ENCODE measurements at places on chromosomes 5 and 9. TPM values are rescaled to one million over a fixed set of nuclear protein-coding genes. Genes with fewer than 3 reads are reported as not detected.

- H3K27me3 ChIP-seq: no peaks in the 10 kb centered on the region
- H3K36me3 ChIP-seq: peaks cover 17% of the 10 kb centered on the region
- no peak for DNase-seq
- H3K4me3 ChIP-seq: no peak overlapping the region
- peaks cover 100% of the 10 kb centered on the region for H3K4me1 ChIP-seq
Observed at GRCh38 chr5:147410496-147411358, 99.1 kb downstream of the DPYSL3 start.

C5orf58 gene
- not detected for total RNA-seq

- H3K27ac ChIP-seq: no peak overlapping the region
- DNase-seq: no peak
- no peaks in the 10 kb centered on the region for H3K36me3 ChIP-seq
- H3K27me3 ChIP-seq: no peaks in the 10 kb centered on the region
Observed at GRCh38 chr9:71001780-71002386, 119.5 kb downstream of the TRPM3 start.

DNA sequence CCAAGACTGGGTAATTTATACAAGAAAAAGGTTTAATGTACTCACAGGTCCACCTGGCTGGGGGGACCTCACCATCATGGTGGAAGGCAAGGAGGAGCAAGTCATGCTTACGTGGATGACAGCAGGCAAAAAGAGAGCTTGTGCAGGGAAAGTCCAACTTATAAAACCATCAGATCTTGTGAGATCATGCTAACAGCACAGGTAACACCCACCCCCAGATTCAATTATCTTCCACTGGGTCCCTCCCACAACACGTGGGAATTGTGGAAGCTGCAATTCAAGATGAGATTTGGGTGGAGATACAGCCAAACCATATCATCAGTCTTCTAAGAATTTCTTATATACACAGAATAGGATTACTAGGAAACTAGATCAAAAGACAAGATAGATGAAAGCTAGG, 555.6 kb downstream of the PRR16 start:
- no peak overlapping the region for H3K4me3 ChIP-seq
- no peaks in the 10 kb centered on the region for H3K36me3 ChIP-seq
- H3K27ac ChIP-seq: no peak overlapping the region
- no peaks in the 10 kb centered on the region for H3K27me3 ChIP-seq
- no peaks in the 10 kb centered on the region for H3K4me1 ChIP-seq

TMEM215 gene
- 0.06 TPM for total RNA-seq

DNA sequence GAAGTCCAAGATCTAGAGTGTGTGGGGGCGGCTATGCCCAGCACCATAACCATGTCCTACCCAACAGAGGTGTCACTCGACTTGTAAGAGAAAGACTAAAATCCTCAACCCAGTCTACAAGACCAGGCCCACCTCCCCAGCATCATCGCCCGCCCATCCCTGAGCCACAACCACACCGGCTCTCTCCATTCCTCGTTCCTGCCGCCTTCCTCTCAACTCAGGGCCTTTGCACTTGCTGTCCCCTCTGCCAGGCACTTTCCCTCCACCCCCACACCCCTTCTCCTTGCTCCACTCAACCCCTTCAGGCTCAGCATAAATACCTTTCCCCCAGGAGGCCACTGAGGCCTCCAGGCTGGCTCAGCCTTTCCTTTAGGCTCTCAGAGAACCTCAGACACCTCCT, 69.3 kb downstream of the PAX5 start:
- H3K27me3 ChIP-seq: peaks cover 18% of the 10 kb centered on the region
- H3K27ac ChIP-seq: no peak overlapping the region

TAF11L14 gene
- total RNA-seq: not detected

QRFP gene
- not detected for total RNA-seq

MEIKIN gene
- total RNA-seq: not detected

DNA sequence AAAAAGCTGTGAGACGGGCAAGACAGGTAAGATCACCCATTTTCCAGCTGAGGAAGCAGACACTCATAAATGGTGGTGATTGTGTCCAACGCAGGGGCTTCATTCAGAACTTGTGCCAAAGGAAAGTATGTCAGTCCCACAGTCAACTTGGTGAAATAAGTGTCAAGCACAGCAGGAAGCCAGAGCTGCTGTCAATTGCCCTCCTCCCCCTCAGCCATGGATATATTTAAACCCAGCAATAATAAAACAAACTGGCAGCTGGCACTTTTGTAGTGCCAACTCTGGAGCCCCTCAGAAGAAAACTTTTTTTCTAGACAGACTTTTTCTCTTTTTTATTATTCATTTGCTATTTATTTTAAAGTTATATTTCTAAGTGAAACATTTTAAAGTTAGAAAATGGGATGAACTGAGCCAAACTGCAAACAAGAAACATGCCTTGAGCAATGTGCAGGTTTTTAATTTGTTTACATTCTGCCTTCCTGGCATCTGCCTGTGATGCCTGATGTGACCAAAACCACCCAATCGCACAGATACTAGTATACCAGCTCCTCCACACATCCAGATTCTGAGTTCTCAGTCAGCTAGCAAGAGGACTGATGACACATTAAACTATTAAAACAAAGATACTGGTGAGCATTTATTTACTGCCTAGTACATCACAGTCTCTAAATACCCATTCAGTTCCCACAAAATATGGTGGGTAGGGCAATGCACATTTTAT, 17.0 kb downstream of the DMAC1 start:
- no peak for DNase-seq
- no peaks in the 10 kb centered on the region for H3K4me1 ChIP-seq
- H3K27ac ChIP-seq: no peak overlapping the region

- no peak overlapping the region for H3K27ac ChIP-seq
- H3K36me3 ChIP-seq: no peaks in the 10 kb centered on the region
- DNase-seq: no peak
- no peak overlapping the region for H3K4me3 ChIP-seq
- peaks cover 2% of the 10 kb centered on the region for H3K27me3 ChIP-seq
- no peaks in the 10 kb centered on the region for H3K4me1 ChIP-seq
Observed at GRCh38 chr9:90795084-90795483, 6.5 kb upstream of the SYK start.

DNA sequence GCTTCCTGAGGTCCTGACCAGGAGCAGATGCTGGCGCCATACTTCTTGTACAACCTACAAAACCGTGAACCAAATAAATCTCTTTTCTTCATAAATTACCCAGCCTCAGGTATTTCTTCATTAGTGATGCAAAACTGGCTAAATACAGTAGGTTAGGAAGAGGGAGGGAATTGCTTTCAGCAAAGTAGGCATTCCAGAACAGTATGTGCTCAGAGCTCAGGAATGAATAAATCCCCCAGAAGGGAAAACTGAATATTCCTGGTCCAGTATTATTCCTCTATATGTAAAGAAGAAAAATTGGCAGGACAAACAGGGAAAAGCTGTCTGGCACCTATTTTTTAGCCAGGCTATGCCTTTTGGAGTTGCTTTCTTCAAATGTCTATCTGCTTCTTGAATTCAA, 577.1 kb downstream of the PSAT1 start:
- no peaks in the 10 kb centered on the region for H3K36me3 ChIP-seq
- no peaks in the 10 kb centered on the region for H3K27me3 ChIP-seq
- H3K4me1 ChIP-seq: no peaks in the 10 kb centered on the region
- no peak for DNase-seq
- no peak overlapping the region for H3K4me3 ChIP-seq
- H3K27ac ChIP-seq: no peak overlapping the region

- no peaks in the 10 kb centered on the region for H3K4me1 ChIP-seq
- no peak overlapping the region for H3K27ac ChIP-seq
- H3K36me3 ChIP-seq: no peaks in the 10 kb centered on the region
- H3K27me3 ChIP-seq: no peaks in the 10 kb centered on the region
- H3K4me3 ChIP-seq: no peak overlapping the region
Observed at GRCh38 chr9:72486594-72486955, 34.8 kb upstream of the TMC1 start.

DNA sequence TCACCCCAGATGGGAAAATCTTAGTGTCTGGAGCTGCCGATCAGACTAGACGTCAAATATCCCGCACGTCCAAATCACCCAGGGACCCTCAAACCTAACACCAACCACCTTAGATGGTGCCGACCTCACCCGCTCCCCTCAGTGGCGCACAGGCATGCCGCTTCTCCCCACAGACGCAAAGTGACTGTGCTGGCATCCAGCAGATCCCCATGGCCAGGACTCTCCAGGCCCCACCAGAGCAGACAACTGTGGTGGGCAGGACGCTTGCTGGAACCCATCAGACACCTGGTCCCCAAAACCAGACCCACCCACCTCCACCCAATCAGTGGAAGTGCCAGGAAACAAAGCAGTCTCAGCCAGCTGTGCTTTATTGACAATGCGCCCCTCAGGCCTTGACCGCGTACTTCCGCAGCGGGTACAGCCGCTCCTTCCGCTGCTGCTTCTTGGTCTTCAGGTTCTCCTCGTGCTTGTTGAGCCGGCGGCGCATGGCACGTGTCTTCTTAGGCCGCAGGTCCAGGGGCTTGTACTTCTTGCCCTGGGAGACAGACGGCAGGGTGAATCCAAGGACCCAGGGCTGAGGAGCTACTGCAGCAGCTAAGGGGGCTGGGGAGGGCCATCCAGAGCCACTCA, 4.1 kb downstream of the RPL35 start:
- H3K27ac ChIP-seq: no peak overlapping the region
- no peak overlapping the region for H3K4me3 ChIP-seq
- peaks cover 47% of the 10 kb centered on the region for H3K36me3 ChIP-seq
- no peak for DNase-seq
- peaks cover 40% of the 10 kb centered on the region for H3K4me1 ChIP-seq
- no peaks in the 10 kb centered on the region for H3K27me3 ChIP-seq

ZNF169 gene
- total RNA-seq: 4.7 TPM

HEMGN gene
- not detected for total RNA-seq

GRCh38 chr5:124725040-124725434, 21.4 kb downstream of the ZNF608 start:
- H3K4me1 ChIP-seq: peaks cover 66% of the 10 kb centered on the region
- H3K27ac ChIP-seq: no peak overlapping the region
- no peak for DNase-seq
- H3K4me3 ChIP-seq: no peak overlapping the region
- no peaks in the 10 kb centered on the region for H3K36me3 ChIP-seq

- H3K27me3 ChIP-seq: no peaks in the 10 kb centered on the region
- no peak for DNase-seq
- H3K27ac ChIP-seq: no peak overlapping the region
- H3K4me1 ChIP-seq: no peaks in the 10 kb centered on the region
- H3K4me3 ChIP-seq: no peak overlapping the region
Observed at GRCh38 chr9:25814023-25814422, 135.8 kb upstream of the TUSC1 start.

LMBRD2 gene
- 10.4 TPM for total RNA-seq

DNA sequence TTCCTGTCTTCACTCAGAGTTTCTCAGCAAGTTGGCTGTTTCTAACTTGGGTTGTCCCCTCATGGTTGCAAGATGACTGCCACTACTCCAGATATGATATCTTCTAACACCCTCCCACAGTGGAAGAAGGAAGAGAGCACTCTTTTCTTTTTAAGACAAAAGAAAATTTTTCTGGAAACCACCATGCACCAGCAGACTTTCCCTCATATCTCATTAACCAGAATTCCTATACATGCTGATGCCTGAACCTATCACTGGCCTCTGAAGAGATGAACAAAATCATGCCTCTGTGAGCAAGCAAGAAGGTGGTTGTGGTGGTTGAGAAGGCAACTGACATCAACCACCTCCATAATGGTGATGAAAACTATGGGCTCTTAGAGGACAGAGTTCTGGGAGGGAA, 56.8 kb downstream of the FEM1C start:
- no peaks in the 10 kb centered on the region for H3K4me1 ChIP-seq
- no peak for DNase-seq
- H3K4me3 ChIP-seq: no peak overlapping the region
- H3K27me3 ChIP-seq: no peaks in the 10 kb centered on the region
- no peaks in the 10 kb centered on the region for H3K36me3 ChIP-seq
- no peak overlapping the region for H3K27ac ChIP-seq

MIGA2 gene
- 44.2 TPM for total RNA-seq

TMEM252 gene
- not detected for total RNA-seq

GRCh38 chr5:158468444-158468843, 609.5 kb upstream of the CLINT1 start:
- no peaks in the 10 kb centered on the region for H3K27me3 ChIP-seq
- H3K27ac ChIP-seq: no peak overlapping the region
- no peak overlapping the region for H3K4me3 ChIP-seq
- no peak for DNase-seq

DNA sequence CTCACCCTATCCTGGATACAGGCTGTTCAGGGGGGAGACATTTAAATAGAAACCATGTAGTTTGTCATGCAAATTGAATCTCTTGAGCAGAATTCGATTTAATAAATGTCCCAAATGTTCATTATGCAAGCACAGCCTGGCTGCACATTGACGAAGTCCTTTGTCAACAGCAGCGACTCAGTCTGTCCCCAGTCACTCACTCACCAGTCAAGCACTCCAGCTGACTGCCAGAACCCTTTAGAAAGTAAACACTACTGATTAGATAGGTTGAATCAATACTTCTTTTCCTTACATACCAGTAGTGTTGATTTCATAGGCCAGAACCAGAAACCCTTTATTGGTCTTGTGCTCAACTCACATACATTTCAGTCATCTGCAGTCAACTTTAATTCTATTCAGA, 27.5 kb downstream of the CDH6 start:
- no peaks in the 10 kb centered on the region for H3K27me3 ChIP-seq
- no peak overlapping the region for H3K27ac ChIP-seq
- DNase-seq: no peak
- H3K36me3 ChIP-seq: no peaks in the 10 kb centered on the region
- no peak overlapping the region for H3K4me3 ChIP-seq

GRCh38 chr9:135400496-135400895, 79.1 kb upstream of the PPP1R26 start:
- no peaks in the 10 kb centered on the region for H3K4me1 ChIP-seq
- no peaks in the 10 kb centered on the region for H3K36me3 ChIP-seq
- no peak overlapping the region for H3K4me3 ChIP-seq
- H3K27ac ChIP-seq: no peak overlapping the region
- H3K27me3 ChIP-seq: no peaks in the 10 kb centered on the region

TERT gene
- total RNA-seq: not detected

DNA sequence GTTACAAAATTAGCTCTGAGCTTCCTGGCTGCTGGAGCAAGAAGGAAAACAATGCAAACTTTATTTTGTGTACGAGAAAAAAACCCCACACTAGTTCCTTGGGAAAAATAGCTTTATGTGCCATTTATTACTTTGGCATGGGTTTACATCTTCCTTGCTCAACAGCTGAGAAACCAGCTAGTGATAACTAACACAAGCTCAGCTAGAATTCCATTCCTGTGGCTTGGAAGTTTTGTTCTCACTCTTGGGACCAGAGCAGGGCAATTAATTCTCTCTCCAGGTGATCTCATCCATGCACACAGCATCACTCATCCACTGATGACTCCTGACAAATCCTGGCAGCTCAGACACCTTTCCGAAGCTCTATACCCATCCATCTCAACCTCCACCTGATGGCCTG, 104.1 kb downstream of the CRB2 start:
- peaks cover 34% of the 10 kb centered on the region for H3K36me3 ChIP-seq
- no peak for DNase-seq
- H3K4me3 ChIP-seq: no peak overlapping the region
- H3K27ac ChIP-seq: no peak overlapping the region
- no peaks in the 10 kb centered on the region for H3K27me3 ChIP-seq
